Glutamatergic neuron (in vitro differentiated cells): ENCODE measurements at places on chromosomes 11 and 22. TPM values are rescaled to one million over a fixed set of nuclear protein-coding genes. Genes with fewer than 3 reads are reported as not detected.

MRGPRF gene
- total RNA-seq: 1.0 TPM

GRCh38 chr11:130592056-130592455 is 143.6 kb downstream of the ADAMTS15 start:
- H3K27me3 ChIP-seq: no peaks in the 10 kb centered on the region
- DNase-seq: no peak
- no peak overlapping the region for H3K4me3 ChIP-seq
- H3K36me3 ChIP-seq: no peaks in the 10 kb centered on the region

ARHGEF17 gene
- 43.3 TPM for total RNA-seq

GGT5 gene
- 10.7 TPM for total RNA-seq

DNA sequence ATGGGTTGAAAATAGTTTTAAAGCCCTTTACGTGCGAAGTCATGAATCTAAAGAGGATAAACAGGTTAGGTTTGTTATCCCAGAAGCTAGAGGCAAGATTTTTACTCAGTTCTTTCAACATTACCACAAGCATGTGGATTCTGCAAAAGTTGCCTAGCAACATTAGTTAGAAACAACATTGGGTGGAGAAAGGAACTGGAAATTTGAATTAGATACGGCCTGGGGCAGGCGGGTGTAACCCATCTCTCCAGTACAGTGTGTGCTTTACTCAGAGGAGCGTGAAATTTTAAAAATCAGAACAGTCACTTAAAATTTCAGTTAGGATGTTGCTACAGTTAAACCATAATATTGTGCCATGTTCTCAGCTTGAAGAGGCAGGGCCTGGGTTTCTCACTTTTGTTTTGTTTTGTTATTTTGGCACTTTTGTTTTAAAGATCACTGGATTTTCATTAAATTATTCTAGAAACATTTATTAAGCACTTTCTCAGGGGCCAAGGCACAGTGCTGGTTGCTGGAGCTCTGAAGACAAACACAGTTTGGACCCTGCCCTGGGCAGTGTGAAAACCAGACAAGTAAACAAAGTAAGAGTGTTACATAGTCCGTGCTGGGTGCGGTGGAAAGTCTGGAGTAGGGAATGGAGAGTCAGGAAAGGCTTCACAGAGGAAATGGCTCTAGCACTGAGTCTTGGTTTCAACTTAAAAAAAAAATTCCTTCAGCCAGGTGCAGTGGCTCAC is 4.4 kb upstream of the WEE1 start:
- DNase-seq: no peak
- no peak overlapping the region for H3K4me3 ChIP-seq
- H3K36me3 ChIP-seq: no peaks in the 10 kb centered on the region
- H3K27ac ChIP-seq: no peak overlapping the region
- peaks cover 5% of the 10 kb centered on the region for H3K27me3 ChIP-seq
- peaks cover 3% of the 10 kb centered on the region for H3K4me1 ChIP-seq

DNA sequence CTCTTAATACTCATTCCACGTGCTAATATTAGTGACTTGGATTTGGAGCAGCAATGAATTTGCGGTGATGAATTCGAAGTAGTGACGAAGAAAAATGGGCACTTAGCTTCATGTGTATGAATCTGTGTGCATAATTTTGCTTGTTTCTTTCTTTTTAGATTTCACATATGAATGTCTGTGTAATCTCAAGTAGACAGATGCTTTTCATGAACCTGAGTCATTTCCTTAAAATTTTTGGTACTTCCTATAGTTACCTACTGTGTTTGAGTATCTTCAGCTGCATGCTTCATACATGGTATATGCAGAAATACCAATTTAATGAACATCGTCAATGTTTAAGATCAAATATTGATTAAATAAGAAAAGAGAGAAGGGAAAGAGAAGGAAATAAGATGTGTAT is 540.2 kb downstream of the RAB38 start:
- H3K27ac ChIP-seq: no peak overlapping the region
- H3K4me3 ChIP-seq: no peak overlapping the region
- no peak for DNase-seq
- H3K4me1 ChIP-seq: no peaks in the 10 kb centered on the region
- no peaks in the 10 kb centered on the region for H3K27me3 ChIP-seq
- H3K36me3 ChIP-seq: no peaks in the 10 kb centered on the region

DNA sequence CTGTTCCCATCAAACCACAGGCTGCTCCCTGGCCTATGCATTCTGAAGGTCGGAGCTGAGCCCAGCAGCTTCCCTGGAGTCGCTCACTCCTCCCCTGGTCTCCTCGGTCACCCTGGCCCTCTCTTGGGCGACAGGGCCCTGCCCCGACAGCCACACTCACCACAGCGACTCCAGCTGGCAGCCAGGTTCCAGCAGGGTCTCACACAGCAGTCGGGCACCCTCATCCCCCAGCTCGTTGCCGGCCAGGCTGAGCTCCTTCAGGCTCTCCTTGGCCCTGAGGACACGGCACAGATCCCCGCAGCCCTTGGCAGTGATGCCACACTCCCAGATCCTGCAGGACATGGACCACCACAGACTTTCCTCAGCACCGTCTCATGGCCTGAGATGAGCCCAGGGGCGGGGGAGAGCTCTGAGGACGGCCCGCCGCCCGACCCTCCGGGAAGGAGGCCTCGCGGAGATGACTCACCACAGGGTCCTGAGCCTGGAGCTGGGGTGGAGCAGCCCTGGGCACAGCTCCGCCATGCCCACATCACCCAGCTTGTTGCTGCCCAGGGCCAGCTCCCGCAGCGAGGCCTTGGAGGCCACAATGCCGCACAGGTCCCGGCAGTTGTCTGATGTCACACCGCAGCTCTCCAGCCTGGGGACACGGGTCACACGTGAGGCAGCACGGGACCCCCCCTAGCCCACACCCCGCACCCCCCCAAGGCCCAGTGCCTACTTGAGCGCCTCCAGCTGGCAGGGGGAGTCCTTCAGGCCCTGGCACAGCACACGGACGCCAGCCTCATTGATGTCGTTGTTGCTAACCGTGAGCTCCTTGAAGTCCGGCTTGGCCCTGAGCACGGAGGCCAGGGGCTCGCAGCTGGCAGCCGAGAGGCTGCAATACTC is 8.5 kb downstream of the RNH1 start:
- peak overlapping the region; percentile 25 for H3K4me3 ChIP-seq
- H3K27ac ChIP-seq: no peak overlapping the region
- peaks cover 17% of the 10 kb centered on the region for H3K36me3 ChIP-seq

DNA sequence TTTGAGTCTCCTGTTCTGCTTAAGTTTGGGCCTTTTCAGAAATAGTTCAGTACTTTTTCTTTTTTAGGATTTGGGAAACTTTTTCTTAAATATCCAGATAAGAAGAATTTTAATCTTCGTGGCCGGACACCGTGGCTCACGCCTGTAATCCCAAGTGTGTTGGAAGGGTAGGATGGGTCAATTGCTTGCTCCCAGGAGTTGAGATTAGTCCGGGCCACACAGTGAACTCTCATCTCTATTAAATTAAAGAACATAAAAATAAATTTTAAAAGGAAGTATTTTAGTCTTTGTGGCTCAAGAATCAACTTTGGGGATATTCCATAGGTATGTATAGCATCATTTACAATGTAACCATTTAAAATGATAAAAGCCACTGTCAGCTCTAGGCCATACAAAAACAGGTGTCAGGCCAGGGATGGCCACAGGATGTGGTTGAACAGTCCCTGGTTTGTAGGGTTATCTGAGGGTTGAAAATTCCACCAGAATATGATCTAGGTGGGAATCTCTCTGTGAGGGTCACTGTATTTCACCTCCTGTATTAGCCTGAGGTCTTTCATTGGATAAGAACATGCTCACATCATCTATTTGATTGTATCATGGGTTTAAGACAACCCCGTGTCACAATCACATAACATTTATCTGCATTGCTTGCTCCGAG is 115.6 kb downstream of the GGTLC2 start:
- no peak for DNase-seq
- no peak overlapping the region for H3K27ac ChIP-seq
- H3K36me3 ChIP-seq: no peaks in the 10 kb centered on the region
- no peaks in the 10 kb centered on the region for H3K4me1 ChIP-seq
- H3K4me3 ChIP-seq: no peak overlapping the region

CASP5 gene
- total RNA-seq: not detected
